Aorta (tissue), 5 donors: ENCODE measurements at places on chromosomes 4 and X. TPM values are rescaled to one million over a fixed set of nuclear protein-coding genes. Genes with fewer than 3 reads are reported as not detected.
A peak's percentile ranks its signal among the peaks of the same experiment; 100 is the strongest.

FAM149A gene
- total RNA-seq = 17.8 TPM

SSX3 gene
- not detected for total RNA-seq

MSANTD1 gene
- total RNA-seq = 3.5 TPM

GRXCR1 gene
- not detected for total RNA-seq

TMPRSS11B gene
- total RNA-seq = not detected

BCORL1 gene
- total RNA-seq = 26.9 TPM

TEX11 gene
- not detected for total RNA-seq

DNA sequence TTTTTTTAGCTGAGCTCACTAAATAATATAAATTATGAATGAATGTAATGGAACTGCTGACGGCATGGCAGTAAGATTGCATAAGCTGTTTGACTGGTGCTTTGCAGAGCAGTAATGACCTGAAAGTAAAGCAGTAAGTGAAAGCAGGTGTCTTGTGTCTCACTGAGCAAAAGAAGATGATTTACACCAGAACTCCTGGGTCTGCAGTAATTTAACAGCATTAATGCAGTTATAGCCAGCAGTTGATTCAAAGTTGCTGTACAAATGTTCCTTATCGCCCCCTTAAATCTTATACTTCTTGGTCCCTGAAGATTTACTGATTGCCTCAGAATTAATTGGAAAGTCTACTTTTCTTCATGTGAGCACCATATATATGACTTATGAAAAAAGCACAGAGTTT is 187.7 kb downstream of the DCTD start:
- DNase-seq = no peak

GRCh38 chrX:50497114-50497513 is 26.5 kb upstream of the DGKK start:
- DNase-seq = no peak

DNA sequence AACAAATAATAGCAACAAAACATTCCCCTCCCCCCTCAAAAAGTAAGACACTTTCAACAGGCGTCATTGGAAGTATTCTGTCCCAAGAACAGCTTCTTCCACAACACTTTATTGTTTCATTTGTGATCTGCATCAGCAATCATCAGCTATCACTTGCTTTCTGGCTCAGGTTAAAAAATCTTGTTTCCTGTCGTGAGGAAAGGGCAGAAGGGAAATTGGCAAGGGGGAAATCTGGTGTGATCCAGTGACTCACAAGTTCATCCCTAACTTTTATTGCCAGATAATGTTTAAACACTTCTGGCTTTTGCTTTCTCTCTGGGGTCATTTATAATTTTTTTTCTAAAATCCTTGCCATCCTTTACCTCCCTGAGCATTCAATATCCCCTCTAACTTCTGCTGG is 247.4 kb upstream of the GIMD1 start:
- no peak for DNase-seq

- no peak for DNase-seq
These were observed 46.0 kb upstream of the TMEM184C start for GRCh38 chr4:147571036-147571770.

DNA sequence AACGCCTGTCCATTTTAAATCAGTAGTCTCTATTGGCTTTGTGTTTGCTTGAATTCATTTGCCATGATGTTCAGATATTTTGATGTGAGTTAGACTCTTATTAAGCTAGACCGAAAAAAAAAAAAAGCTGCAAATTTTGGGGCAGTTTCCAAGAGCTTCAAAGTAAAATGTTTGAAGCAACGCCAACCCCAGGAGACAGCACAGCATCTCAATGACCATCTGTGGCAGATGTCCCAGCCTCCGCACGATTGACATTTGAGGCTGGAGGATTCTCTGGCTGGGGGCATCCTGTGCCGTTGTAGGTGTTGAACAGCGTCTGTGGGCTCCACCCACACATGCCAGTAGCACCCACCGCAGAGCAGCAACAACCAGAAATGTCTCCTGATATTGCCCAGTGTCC is 17.1 kb upstream of the ARSF start:
- DNase-seq = no peak

DNA sequence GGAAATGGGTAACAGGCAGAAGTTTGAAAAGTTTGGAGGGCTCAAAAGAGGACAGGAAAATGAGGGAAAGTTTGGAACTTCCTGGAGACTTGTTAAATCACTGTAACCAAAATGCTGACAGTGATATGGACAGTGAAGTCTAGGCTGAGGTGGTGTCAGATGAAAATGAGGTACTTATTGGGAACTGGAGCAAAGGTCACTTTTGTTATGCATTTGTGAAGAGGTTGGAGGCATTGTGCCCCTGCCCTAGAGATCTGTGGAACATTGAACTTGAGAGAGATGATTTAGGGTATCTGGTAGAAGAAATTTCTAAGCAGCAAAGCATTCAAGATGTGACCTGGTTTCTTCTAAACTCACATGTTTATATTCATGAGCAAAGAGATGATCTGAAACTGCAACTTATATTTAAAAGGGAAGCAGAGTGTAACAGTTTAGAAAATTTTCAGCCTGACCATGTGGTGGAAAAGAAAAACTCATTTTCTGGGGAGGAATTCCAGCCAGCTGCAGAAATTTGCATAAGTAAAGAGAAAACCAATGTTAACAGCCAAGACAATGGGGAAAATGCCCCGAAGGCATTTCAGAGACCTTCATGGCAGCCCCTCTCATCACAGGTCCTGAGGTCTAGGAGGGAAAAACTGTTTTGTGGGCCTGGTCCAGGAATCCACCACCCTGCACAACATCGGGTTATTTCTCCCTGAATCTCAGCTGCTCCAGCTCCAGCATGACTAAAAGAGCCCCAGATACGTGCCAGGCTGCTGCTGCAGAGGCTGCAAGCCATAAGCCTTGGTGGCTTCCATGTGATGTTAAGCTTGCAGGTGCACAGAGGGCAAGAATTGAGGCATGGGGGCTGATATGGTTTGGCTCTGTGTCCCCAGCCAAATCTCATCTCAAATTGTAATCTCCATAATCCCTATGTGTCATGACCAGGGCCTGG is 632.5 kb upstream of the GNPDA2 start:
- no peak for DNase-seq

- DNase-seq = no peak
These were observed 134.1 kb downstream of the ELOVL6 start for GRCh38 chr4:110064295-110064694.

- no peak for DNase-seq
These were observed 1826.0 kb downstream of the STIM2 start for GRCh38 chr4:28686618-28687017.

- DNase-seq = no peak
These were observed 273.0 kb downstream of the SLC7A11 start for GRCh38 chr4:137968956-137969678.

DNA sequence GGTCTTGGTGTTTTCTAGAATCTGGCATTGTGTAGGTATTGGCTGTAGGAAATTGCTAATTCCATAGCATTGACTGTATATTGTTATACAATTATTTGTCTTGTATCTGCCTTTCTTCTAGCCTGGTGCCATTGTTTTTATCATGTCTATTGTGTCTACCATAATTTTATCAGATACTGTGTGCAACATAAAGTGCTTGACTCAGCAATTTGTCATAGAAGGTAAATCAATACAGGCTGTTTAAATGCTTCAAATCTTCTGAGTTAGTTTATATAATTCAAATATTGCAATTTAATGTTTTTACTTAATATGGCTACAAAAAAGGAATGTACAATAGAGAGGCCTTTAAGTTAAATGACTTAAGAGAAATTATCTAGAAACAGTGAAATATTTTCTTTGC is 263.3 kb upstream of the UGT8 start:
- no peak for DNase-seq

- no peak for DNase-seq
These were observed 41.6 kb downstream of the USP46 start for GRCh38 chr4:52617336-52618020.

- no peak for DNase-seq
These were observed 227.0 kb downstream of the NR3C2 start for GRCh38 chr4:148215202-148215601.

GRCh38 chrX:1534301-1535168 is 2.5 kb downstream of the P2RY8 start:
- no peak for DNase-seq

DNA sequence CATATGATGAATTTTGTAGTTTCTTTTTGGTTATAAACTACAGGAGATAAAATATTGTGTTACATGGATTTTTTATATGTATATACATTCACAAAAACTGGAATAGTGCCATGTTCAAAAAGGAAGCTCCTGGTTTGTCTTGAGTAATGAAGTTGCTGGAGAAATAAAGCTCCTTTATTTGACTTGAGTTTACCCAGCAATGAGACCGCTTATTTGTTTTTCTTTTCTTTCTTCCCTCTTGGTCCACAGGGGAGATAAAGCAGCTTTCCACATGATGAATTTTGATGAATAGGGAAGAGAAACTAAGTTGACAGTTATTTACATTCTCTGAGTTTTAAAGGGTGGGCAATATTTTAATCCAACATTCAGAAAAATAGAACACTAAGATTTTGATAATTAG is 176.5 kb downstream of the GPM6A start:
- no peak for DNase-seq

GRCh38 chr4:76952071-76952470 is 2.5 kb downstream of the SEPTIN11 start:
- DNase-seq = no peak

GRCh38 chr4:142405021-142405694 is 440.9 kb downstream of the INPP4B start:
- peak; percentile 55 for DNase-seq
